ENCODE measurements at places on chromosomes 12 and 14.
A peak's percentile ranks its signal among the peaks of the same experiment; 100 is the strongest.

GRCh38 chr12:104704224-104704779 lies 247.6 kb downstream of the CHST11 start:
- no peak for DNase-seq

GRCh38 chr14:45249856-45250575 lies 3.0 kb downstream of the MIS18BP1 start:
- DNase-seq: peak; percentile 78

DNA sequence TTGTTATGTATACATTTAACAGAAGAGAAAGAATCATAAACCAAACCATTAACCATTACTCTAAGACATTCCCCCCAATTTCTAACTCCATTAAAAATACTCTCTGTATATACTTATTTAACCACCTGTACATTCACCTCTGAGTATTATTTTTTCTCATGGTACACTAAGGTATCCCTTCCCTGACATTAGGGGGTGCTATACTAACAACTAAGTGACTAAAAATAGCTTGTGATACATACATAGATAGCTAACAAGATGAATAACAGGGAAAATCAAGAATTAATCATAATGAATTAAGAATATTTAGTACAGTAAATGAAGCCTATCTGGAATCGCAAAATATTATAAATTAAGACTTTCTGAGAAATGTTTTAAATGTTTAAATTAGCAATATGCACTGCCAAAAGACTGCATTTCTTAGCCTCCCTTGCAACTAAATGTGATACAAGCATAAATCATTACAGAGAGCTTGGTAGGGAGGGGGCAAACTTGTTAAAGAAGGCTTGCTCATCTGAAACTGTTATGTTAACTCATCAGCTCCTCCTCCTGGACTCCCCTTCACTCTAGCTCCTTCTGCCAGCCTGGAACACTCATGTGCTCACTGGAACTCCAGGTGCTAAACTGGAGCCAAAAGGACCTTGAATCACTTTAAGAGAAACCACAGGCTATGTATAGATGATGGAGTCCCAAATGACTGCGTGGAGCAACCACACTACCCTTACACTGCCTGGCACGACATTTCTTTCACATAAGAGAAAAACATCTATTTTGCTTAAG lies 14.9 kb downstream of the C2CD5 start:
- no peak for DNase-seq

- DNase-seq: no peak
These were observed 739 bp upstream of the SPATA7 start for GRCh38 chr14:88384718-88385117.

DNA sequence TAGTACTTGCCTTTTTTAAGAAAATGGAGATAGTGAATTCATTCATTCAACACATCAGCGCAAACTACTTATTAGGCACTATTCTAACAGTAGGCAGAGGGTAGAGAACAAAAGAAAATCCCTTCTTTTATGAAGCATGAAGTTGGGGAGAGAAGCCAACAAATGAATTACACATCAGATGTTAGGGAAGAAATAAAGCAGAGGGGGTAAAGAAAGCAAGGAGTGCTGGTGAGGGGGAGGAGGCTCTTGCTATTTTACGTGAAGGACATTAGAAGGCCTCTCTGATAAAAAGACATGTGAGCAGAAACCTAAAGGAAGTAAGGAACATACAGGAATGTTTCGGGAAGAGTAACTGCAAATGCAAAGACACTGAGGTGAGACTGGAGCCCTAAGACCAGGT lies 22.2 kb downstream of the TFCP2 start:
- no peak for DNase-seq

GRCh38 chr12:88336076-88336739 lies 194.1 kb downstream of the TMTC3 start:
- DNase-seq: no peak

GRCh38 chr14:81193924-81194633 lies 26.7 kb downstream of the GTF2A1 start:
- no peak for DNase-seq

- no peak for DNase-seq
These were observed 272.6 kb downstream of the FOXG1 start for GRCh38 chr14:29039171-29039570.

GRCh38 chr12:100721169-100721568 lies 73.4 kb upstream of the ANO4 start:
- DNase-seq: no peak

DNA sequence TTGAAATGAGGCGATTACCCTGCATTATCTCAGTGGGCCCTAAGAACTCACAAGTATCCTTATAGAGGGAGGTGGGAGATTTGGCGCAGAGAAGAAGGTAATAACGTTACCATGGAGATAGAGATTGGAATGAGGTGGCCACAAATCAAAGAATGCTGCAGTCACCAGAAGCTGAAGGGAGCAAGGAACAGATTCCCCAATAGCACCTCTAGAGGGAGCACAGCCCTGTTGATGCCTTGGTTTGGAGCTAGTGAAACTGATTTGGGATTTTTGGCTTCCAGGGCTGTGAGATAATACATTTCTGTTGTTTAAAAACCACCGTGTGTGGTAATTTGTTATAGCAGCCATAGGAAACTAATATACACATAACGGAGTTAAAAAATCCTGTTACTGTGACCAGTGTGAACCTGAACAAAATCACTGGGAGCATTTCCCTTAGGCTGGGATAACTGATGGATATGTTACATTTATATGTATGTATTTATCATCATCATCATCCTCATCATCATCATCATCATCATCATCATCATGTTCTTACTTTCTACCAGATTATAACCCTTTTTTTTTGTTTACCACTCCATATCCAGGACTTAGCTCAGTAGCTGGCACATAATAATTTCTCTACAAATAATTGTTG lies 100.3 kb downstream of the LIN7A start:
- DNase-seq: peak; percentile 38

DNA sequence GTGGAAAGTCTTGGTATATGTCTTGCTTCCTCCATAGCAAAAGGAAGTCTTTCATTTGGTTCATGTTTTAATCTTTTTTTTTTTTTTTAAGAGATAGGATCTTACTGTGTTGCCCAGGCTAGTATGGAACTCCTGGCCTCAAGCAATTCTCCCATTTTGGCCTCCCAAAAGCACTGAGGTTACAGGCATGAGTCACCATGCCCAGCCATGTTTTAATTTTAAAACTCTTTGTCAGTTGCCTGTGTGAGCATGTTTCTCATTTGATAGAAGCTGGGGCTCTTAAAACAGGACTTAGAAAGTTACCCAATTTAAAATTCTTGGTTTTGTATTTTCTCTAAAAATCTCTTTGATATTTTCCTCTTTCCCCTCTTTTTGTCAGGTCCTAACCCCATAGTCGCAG lies 45.0 kb upstream of the REP15 start:
- no peak for DNase-seq

DNA sequence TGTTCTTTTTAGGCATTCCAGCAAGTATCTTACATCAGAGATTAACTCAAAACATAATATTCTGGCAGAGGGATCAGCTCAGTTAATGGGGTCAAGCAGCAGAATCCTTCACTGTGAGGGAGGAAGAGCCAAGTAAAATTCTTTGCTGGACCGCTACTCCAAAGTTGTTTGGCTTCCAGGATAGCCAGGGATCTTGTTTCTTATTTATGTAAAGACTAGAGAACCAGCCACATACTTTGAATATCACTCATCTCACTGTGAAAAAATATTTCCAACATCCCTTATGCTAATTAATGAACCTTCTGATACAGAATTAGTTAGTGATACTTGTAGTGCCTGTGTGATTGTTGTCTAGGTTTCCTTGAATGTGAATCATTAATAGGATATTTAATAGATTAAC lies 94.2 kb downstream of the PLEKHA5 start:
- DNase-seq: peak; percentile 46

DNA sequence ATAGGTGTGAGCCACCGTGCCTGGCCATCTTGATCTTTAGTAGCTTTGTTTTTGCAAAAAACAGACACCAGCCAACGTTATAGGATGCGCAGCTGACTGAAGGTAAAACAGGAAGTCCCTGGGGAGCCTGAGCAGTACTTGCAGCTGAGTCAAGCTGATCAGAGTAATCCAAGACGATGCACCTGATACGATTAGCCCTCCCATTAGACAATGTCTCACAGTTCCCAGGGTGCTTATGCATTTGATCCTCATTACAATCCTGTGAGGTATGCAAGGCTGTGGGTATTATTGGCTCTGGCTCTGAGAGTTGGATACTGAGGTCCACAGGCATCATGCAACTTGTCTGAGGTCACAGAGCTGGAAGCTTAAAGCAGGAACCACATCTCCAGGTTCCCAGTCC lies 8.1 kb downstream of the KRT18 start:
- DNase-seq: no peak

- DNase-seq: no peak
These were observed 982 bp downstream of the BCL7A start for GRCh38 chr12:122022393-122023338.

DNA sequence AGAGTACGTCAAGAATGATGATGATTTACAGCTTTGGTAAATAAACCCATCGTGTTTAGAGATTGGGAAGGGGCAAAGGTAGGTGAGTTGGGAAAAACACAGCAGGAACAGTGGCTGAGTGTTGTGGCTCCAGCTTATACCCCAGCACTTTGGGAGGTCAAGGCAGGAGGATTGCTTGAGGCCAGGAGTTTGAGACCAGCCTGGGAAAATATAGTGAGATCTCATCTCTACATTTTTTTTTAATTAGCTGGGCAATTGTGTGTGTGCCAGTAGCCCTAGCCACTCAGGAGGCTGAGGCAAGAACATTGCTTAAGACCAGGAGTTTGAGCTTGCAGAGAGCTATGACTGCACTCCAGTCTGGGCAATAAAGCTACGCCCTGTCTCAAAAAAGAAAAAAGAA lies 77.1 kb downstream of the RASSF9 start:
- DNase-seq: no peak

- DNase-seq: peak; percentile 76
These were observed 7.7 kb downstream of the UBC start for GRCh38 chr12:124906606-124907261.

DNA sequence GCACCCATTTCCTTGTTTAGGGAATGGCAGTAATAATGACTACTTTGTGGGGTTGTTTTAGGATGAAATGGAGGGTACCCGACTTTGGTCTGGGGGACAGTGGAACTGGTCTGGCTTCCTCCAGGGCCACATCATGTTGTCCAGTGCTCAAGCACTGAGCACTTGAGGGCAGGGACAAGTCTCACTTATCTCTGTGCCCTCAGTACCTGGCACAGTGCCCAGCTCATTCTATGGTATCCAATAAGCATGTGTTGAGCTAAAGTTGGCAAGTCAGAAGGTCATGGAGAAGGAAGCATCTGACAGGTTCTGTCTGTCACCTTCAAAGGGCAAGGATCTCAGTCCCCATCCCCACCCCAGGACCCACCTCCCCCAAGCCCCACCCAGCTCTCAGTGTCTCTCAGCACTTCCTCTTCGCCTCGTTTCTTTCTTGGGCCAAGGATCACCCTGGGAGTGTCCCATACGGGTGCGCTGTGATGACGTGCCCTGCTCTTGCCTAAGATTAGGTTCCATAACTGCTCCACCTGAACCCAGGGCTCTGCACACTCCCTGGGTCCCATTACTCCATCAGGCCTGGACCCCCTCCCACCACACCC lies 24.3 kb upstream of the TMEM106C start:
- no peak for DNase-seq

GRCh38 chr12:108606492-108606891 lies 8.6 kb upstream of the TMEM119 start:
- DNase-seq: no peak

- no peak for DNase-seq
These were observed 6.3 kb downstream of the MTHFD1 start for GRCh38 chr14:64394423-64394822.

GRCh38 chr12:90174198-90174510 lies 465.5 kb upstream of the ATP2B1 start:
- no peak for DNase-seq

- no peak for DNase-seq
These were observed 10.6 kb upstream of the MLXIP start for GRCh38 chr12:122067966-122068365.

DNA sequence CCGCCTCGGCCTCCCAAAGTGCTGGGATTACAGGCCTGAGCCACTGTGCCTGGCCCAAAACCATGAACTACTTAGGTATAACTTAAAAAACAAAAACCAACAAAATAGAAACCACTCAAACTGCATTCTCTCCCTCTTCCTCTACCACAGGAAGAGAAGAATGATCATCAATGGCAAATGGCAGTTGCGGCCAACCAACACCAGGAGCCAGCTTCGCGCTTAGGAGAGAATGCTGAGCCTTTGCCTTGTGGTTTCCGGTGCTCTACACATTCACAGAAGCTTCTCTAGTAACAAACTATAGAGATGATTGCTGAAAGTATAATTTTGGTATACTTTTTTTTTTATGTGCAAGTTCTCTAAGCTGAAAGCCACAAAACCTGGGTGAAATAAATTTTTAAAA lies 17.1 kb downstream of the CATSPERB start:
- DNase-seq: no peak

- DNase-seq: no peak
These were observed 11.2 kb upstream of the MAP1LC3B2 start for GRCh38 chr12:116547955-116548501.

GRCh38 chr12:45697371-45697770 lies 32.1 kb upstream of the ARID2 start:
- DNase-seq: no peak

DNA sequence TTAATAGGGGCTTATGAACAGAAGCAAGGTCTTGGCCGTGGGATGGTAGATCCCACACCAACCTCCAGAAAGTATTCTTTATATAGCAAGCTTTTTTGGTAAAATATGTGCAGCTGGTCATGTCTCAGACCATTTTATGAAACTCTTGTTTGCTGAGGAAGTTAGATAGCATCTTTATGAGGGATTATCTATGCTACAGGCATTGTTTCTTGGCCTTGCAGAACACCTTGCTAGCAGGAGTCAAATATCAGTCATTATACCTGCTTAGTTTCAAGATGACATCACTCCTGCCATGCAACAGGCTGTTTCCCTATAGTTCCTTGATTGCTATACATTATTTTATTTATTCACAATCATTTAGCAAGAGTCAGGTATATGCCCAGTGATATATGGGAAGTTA lies 84.8 kb upstream of the LRFN5 start:
- DNase-seq: no peak

DNA sequence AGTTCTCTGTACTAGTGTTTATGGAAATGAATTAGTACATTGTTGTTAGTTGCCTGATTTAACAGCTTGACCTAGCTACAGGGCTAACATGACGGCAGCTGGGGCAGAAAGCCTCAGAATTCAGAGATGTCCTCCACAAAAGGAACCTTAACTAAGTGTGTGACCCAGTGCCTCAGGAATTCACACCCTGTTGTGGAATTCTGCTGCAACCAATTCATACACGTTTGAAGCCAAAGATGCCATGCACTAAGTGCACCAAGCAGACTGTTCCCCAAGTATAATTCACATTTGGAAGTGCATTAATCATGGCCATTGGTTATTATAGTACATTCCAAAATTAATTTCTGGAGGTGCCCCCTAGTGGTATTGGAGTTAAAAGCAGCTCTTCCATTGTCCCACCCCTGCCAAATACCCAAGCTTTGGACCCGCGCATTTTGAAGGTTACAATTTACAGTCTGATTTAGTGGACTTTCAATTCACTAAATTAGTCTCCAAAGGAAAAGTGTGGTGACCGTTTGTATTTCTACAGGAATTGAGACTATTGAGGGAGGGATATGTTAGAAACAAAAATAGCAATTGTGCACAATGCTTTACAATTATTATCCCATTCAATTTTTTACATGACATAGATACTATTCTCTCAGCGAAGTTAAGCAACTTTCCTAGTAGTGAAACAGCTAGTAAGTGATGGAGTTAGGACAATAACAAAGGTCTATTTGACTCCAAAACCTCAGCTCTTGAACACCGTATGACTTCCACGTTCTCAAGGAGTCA lies 85.9 kb downstream of the PAX9 start:
- no peak for DNase-seq
